Activated T-cell treated with anti-CD3 and anti-CD28 coated beads, Interleukin-2, amount 50 U/mL, for 4 hours (primary cell): ENCODE measurements at places on chromosomes 7 and 10. TPM values are rescaled to one million over a fixed set of nuclear protein-coding genes. Genes with fewer than 3 reads are reported as not detected.

- DNase-seq, result no peak
These were observed 160.5 kb upstream of the TNRC18 start for GRCh38 chr7:5584096-5584495.

GRCh38 chr7:81674431-81674830 is 95.4 kb downstream of the HGF start:
- no peak for DNase-seq

- DNase-seq, result no peak
These were observed 153.8 kb downstream of the ZNF22 start for GRCh38 chr10:45154502-45154901.

- DNase-seq, result peak; percentile 35
These were observed 94.0 kb downstream of the SLC37A3 start for GRCh38 chr7:140304191-140304799.

SORBS1 gene
- total RNA-seq, result 0.38 TPM
